ENCODE measurements at places on chromosomes 13 and 19. TPM values are rescaled to one million over a fixed set of nuclear protein-coding genes. Genes with fewer than 3 reads are reported as not detected.

IGSF23 gene
- total RNA-seq = not detected

ADGRE1 gene
- total RNA-seq = 0.04 TPM

DNA sequence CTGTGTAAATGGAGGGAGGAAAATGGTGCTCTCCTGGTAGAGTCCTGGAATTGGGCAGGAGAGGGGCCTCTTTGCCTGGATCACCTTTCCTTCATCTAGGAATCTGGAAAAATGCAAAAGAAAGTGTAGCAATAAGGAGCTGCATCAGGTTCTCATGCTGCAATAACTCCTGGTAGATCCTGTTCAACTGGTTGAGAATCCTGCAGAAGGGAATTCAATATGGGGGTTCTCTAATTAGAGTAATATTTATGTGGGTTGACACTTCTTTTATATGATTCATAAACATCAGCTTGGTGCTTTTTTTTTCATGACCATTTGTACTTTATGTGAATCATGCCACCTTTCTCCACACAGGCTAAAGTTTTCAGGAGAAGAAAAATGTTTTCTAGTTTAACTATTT is 9.5 kb upstream of the NUDT15 start:
- no peaks in the 10 kb centered on the region for H3K36me3 ChIP-seq
- no peak for DNase-seq
- no peak overlapping the region for H3K27ac ChIP-seq
- H3K4me1 ChIP-seq = no peaks in the 10 kb centered on the region
- no peaks in the 10 kb centered on the region for H3K27me3 ChIP-seq

- H3K27ac ChIP-seq = no peak overlapping the region
- no peak for DNase-seq
- H3K36me3 ChIP-seq = no peaks in the 10 kb centered on the region
- peaks cover 15% of the 10 kb centered on the region for H3K4me1 ChIP-seq
- H3K27me3 ChIP-seq = no peaks in the 10 kb centered on the region
Observed at GRCh38 chr13:51520524-51520923, 63.7 kb upstream of the WDFY2 start.
